Activated naive CD4-positive, alpha-beta T cell treated with anti-CD3 and anti-CD28 coated beads for 36 hours (primary cell): ENCODE measurements at places on chromosomes 5 and 9. TPM values are rescaled to one million over a fixed set of nuclear protein-coding genes. Genes with fewer than 3 reads are reported as not detected.
A peak's percentile ranks its signal among the peaks of the same experiment; 100 is the strongest.

GRCh38 chr5:171624396-171624795, 161.2 kb upstream of the SMIM23 start:
- DNase-seq = no peak

- no peak for DNase-seq
Observed at GRCh38 chr9:97039514-97039860, 545 bp upstream of the CTSV start.

DNA sequence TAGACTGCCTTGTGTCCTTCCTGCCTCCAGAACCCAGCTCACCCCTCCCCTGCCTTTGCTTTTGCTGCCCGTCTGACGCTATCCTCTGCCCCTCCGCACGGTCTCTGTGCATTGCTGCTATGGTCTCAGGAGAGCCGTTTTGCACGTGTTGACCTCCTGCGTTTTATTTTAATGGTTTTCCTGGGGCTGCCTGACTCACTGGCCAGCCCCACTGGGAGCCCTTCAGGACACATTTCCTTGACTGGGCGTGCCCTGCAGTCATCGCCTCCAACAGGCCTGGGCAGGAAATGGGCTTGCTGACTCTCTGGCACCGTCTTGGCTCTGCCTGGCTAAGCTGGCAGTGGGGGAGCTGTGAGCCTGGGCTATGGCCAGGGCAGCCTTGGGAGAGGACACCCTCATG, 17.9 kb upstream of the ASS1 start:
- DNase-seq = no peak

DNA sequence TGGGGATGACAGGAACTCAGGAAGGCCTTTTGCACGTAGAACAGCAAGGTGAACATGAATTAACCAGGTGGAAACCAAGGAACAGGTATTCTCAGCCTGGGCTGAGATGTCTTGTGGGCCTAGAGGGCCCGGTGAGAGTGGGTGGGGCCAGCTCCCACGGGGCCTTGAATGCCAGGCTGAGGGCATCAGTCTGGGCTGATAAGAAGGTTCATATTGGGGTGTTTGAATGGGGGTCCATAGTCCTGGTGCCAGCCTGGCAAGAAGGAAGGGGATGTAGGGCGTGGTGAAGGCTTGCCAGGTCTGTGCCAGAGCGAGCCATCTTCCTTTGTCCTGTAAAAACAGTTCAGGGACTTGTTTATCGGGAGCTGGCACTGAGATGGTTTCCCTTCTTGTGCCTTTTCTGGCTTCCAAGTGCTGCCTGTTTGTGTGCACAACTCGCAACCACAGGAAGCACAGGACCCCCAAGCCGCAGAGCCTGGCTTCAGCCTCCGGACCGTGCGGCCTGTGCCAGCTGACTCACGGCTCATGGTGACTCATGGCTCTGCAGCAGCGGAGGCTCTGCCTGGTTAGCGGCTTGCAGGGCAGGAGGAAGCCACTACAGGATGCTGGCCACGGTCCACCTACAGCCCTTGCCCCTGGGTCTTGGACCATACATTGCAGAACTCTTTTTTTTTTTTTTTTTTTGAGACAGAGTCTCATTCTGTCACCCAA, 2.4 kb downstream of the CARD19 start:
- DNase-seq = peak; percentile 82

DNA sequence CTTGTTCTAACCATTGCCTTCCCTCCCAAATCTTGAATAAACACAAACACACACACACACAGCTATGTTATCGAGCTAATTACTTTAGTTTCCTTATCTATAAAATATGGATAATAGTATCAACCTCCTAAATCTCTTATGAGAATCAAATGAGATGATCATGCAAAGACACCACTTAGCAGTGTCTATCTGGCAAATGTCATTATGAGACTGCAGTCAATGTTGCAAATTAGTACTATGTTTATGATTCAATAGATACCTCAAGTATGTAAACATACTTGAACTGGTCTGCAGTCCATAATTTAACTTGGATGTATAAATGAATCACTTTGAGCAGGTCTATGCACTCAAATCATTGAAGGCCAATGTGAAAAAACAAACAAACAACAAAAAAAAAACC, 22.2 kb upstream of the ERAP2 start:
- no peak for DNase-seq

- no peak for DNase-seq
Observed at GRCh38 chr5:88661806-88662207, 221.2 kb downstream of the MEF2C start.

DNA sequence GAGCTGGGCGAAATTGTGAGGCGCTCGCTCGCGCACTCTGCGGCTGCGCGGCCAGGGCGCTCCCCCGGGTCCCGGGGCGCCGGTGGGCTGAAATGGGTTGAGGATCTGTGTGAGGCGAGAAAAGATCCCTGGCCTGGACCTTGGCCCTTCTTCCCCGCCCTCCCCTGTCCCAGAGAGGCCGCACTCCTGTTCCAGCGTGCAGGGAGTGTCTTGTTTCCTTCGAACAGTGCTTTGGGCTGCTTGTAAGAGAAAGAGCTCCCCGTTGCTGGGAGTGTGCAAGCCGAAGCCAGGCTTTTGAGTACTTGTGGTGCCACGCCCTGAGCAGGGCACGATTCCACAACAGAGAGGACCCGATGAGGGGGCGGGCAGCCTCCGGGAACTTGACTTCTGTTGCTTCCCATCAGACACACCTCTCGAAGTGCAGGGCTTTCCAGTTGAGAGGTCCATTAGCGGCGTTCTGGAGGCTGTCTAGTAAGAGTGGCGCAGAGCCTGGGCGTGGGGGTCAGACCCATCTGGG, 535 bp downstream of the DOLPP1 start:
- peak; percentile 45 for DNase-seq

GRCh38 chr5:10518347-10518746, 45.5 kb upstream of the ANKRD33B start:
- DNase-seq = no peak

DNA sequence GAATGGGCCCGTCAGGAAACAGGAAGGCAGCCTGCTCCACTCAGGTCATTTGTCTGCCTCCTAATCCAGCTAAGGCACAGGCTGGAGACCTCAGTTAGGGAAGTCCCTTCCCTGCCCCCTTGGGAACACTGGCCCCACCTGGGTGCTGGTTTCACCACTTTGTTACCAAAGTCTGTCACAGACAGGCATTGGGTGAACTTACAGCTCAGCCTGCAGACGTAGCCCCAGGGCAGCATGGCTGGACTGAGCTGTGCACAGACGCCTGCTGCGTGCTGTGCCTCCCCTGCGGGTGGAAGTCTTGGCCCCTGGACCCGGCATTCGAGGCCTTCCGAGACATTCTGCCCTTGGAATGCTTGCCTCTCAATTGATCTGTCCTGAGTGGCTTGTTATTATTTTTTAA, 48.9 kb downstream of the TENT4A start:
- no peak for DNase-seq

DNA sequence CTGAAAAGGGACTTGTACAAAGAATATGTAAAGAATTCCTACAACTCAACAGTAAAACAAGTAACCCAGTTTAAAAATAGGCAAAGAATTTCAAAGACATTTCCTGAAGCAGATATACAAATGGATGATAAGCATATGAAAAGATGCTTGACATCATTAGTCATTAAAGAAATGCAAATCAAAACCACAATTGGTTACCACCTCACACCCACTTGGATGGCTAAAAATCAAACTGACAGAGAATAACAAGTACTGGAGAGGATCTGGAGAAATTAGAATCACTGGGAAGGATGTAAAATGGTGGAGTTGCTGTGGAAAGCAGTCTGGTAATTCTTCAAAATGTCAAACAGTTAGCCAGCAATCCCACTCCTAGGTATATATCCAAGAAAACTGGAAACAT, 12.5 kb upstream of the FOXE1 start:
- no peak for DNase-seq

DNA sequence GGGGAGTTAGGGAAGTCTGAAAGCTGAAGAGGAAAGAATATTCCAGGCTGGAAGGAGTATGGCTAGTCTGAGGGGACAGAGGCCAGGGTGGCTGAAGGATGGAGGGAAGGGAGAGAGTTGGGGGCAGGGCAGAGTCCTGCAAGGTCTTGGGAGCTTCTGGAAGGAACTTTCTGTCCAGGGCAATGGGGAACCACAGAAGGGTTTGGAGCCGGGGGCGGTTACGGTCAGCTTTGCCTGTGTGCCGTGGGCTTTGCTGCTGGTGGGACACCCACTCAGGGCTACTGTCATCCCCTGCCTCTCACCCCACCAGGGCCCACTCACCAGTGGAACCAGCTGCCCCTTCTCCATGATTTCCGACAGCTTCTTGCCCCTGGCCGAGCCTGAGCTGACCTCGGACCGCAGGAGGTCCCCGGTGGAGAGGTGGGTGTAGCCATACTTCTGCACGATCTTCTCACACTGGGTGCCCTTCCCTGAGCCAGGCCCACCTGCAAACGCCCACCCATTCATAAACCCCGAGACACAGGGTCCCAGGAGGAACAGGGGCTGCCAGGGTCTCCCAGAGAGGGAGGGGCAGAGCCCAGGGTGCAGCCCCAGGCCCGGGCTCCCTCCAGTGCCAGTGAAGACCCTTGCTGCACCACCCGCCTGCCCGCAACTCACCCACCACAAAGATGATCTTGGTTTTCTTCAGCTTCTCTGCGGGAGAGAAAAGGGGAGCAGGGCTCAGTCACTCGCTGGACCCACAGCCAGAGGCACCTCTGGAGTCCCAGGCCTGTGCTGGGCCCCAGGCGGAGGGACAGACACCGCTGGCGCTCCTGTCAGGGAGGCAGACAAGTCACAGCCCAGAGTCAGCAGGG, 4.9 kb downstream of the AK1 start:
- no peak for DNase-seq

DNA sequence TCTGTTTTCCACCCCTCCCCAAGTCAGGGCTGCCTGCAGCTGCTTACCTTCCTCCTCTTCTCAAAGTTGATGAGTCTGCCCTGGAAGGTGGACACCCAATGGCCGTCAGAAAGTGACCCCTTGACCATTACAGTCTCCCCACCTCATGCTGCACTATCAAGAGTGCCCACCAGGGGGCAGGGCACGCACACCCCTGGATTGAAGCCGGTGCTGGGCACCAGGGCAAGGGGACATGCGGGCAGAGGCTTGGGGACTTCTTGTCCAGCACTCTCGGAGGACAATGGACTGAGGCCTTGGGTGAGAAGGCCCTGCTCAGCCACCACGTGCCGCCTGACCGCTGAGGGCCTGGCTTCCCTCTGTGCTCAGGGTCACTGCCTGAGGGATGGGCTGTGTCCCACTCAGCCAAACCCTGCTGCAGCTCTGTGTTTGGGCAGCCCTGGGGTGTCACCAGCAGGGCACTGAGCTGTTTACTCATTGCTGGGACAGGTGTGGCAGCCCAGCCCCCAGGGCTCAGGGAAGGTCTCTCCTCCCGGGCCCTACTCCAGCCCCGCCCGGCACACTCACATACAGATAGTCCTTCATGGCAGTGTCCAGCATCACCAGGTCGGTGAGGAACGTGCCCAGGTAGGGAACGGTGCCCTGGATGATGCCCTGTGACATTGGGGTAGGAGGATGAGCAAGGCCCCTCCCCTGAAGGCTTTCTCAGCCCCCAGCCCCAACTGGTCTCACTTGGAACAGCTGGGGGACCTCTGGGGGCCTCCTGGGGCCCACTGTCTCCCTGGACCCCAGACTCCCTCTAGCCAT, 17.7 kb downstream of the RALGDS start:
- peak; percentile 62 for DNase-seq

- DNase-seq = no peak
Observed at GRCh38 chr9:89494199-89494598, 3.7 kb downstream of the SEMA4D start.

- DNase-seq = no peak
Observed at GRCh38 chr5:148760945-148761638, 65.3 kb upstream of the ADRB2 start.

- no peak for DNase-seq
Observed at GRCh38 chr5:12885018-12885417, 980.8 kb upstream of the CTNND2 start.

GRCh38 chr9:69147041-69147834, 26.8 kb upstream of the TJP2 start:
- no peak for DNase-seq

DNA sequence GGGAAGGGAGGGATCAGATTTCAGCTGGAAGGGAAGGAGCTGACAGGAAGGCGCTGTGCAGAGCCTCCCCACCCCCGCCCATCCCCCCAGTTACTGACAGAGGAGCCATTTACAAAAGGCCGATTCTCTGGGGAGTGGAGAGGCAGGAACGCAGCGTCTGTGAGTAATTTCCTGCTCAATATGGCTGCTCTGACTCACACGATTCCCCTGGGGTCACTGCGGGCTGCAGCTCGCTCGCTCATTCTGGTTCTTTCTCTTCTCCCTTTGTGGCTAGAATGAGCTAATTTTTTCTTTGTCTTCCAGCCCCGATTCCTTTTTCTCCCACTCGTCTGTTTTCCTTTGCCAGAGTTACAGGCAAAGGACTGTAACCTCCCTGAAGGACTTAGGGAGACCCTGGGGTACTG, 28.8 kb downstream of the PTPA start:
- DNase-seq = peak; percentile 92

DNA sequence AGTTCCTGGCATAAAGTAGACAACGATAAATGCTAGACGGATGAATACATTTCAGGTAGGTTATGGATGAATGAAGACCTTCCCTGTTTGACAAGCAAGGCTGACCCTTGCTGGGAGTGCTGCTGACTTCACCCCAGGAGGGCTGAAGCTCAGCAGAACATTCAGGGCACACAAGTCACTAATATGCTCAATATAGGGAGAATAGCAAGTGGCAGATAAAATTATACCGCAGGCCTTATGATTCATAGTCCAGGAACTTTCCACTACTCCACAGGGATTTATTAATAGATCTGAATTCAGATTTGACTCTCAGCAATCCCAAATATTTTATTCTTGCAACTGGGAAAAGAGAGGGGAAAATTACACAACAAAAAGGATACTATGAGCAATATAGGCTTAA, 38.2 kb upstream of the GRAMD2B start:
- DNase-seq = no peak

GRCh38 chr5:69271376-69271775, 36.7 kb downstream of the CDK7 start:
- DNase-seq = peak; percentile 14

GRCh38 chr5:2135354-2135753, 252.6 kb upstream of the IRX4 start:
- DNase-seq = no peak

The GPRIN1 gene
- 1.5 TPM for total RNA-seq

The CARD6 gene
- 1.4 TPM for total RNA-seq

The PLEKHG4B gene
- total RNA-seq = not detected

The PCDHGA12 gene
- total RNA-seq = not detected

The GRM6 gene
- total RNA-seq = not detected

The FUBP3 gene
- total RNA-seq = 32.8 TPM
